ENCODE measurements at places on chromosomes 5 and 9. TPM values are rescaled to one million over a fixed set of nuclear protein-coding genes. Genes with fewer than 3 reads are reported as not detected.

GRCh38 chr5:16617274-16617968 lies 624 bp upstream of the RETREG1 start:
- no peak for DNase-seq

- DNase-seq = no peak
These were observed 233.8 kb downstream of the PIK3R1 start for GRCh38 chr5:68449380-68449779.

DNA sequence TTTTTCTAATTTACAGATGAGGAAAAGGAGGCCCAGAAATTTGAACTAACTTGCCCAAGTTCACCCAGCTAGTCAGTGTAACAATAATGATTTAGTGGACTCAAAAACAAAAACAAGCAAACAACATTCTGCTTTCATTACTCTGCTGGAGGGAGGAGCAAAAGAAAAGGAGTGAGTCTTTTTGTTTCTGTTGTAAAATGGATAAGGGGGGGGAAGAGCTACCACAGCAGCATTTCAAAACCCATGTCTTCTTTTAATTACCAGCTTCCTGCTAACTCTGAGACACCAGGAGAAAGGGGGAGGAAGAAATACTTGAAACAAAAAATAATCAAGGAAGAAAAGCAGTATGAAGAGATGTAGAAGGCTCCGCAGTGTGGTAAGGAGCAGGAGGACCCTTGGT lies 39.2 kb upstream of the EQTN start:
- no peak for DNase-seq

GRCh38 chr5:116739571-116739970 lies 164.9 kb upstream of the SEMA6A start:
- DNase-seq = no peak

- no peak for DNase-seq
These were observed 103.1 kb downstream of the SERINC5 start for GRCh38 chr5:80152778-80153177.

- no peak for DNase-seq
These were observed 5.5 kb upstream of the EXOSC2 start for GRCh38 chr9:130688072-130688471.

- no peak for DNase-seq
These were observed 193.2 kb downstream of the MAPKAP1 start for GRCh38 chr9:125513668-125514413.

- DNase-seq = no peak
These were observed 59.8 kb downstream of the KIAA1958 start for GRCh38 chr9:112546149-112547012.

GRCh38 chr5:89441965-89442364 lies 559.0 kb upstream of the MEF2C start:
- DNase-seq = no peak

DNA sequence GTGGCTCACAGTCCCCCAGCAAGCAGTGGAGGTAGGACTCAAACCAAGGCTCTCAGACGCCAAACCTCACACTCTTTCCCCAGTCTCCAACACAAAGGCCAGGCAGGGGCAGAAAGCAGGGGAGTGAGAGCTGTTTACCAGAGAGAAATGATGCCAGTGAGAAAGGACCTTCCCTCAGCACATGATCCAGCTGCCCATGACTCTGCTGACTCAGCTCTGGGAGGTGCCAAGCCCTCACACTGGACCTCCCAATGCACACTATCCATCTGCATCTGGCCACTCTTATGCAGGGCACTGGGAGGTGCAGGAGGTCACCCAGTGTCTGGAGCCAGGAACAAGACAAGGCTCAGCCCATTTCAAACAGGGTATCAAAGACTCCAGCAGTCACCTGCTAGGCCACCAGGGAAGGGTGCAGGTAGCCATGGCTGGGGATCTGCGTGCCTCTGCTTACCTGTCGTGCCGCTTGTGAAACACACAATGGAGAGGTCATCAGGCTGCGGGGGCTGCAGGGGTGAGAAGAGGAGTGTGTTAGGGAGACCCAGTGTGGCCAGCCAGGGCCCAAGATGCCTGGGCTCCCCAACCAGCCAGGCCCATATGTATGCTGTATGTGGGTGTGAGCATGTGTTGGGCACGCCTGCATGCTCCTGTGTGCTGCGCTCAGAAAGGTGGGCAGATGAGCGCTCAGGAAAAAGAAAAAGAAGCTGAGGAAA lies 26.3 kb downstream of the ACSL6 start:
- DNase-seq = no peak

DNA sequence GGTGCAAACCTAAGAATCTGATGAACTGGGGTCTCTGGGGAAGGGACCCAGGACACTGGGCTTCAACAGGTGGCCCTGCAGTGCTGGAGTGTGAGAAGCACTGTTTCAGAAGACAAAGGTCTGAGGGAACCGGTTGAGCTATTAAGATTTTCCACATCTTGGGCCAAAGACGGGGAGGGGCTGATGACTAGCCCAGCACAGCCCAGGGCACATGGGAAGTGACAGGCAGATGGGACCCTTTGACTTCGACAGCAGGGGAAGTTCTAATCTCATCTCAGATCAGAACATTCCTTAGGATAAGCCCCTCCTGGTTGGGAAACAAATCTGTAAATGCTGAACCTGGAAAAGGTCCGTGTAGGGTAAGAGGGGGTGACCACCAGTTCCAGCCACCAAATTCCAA lies 67.4 kb downstream of the RAPGEF1 start:
- no peak for DNase-seq

DNA sequence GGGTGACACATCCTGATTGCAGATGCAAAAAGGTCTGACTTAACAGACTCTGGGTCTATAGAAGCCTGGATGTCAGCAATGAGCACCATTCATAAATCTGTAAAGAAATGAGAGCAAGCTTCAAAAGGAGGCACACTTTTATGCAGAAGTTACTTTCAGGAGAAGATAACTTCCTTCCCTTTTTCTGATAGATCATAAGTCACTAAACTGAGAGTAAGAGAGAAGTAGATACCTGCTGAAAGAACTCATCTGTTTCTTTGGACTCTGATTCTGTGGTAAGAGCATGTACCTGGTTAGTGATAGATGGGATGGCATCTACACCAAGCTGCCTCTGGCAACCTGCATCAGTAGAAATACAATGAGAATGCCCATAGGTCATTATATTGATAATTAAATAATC lies 525.6 kb downstream of the CETN3 start:
- no peak for DNase-seq

The NMUR2 gene
- not detected for total RNA-seq

The HEMGN gene
- total RNA-seq = not detected

The LRRC14B gene
- not detected for total RNA-seq

The SLCO6A1 gene
- total RNA-seq = not detected

The ANKS6 gene
- total RNA-seq = 23.8 TPM

The GALT gene
- 20.3 TPM for total RNA-seq

The CCDC192 gene
- total RNA-seq = not detected

The EHMT1 gene
- 73.1 TPM for total RNA-seq
